ENCODE measurements at places on chromosomes 7 and 10. TPM values are rescaled to one million over a fixed set of nuclear protein-coding genes. Genes with fewer than 3 reads are reported as not detected.
A peak's percentile ranks its signal among the peaks of the same experiment; 100 is the strongest.

DNA sequence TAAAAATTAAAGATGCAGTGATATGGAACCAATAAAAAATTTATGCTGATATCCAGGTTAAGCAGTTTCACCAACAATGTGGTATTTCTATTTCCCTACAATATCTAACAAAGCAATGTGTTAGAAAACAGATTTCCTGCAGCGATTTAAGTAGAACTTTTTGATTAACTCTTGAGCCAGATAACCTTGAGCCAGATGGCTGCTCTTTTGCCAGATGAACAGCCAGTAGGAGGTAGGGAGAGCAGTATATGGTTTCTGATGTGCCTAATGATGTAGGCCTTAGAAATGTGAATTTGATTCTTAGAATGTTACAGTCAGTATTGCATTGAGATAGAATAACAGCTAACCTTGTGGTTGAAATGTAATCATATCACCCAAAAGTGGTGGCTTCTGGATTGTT lies 31.1 kb downstream of the STAMBPL1 start:
- DNase-seq: no peak

DNA sequence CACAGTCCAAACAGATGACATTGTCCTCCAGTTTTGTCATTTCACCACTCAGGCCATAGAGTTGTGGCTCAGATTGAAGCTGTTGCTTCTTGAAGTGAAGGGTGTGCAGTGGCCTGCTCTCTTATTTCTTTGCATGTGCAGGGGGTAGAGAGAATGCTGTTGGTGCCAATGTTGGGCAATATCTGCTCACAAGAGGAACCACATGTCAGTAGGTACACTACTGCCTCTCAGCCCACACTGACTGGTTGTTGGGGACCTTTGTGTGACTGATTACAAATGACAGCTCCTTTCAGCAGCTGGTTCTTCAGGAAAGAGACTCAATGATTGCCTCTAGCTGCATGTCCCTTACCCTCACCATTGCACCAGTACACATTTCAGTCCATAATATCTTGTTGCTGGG lies 21.9 kb upstream of the SFTPA1 start:
- no peak for DNase-seq

Gene CTAGE8
- polyA plus RNA-seq: 0.03 TPM

Gene OR13A1
- polyA plus RNA-seq: not detected

GRCh38 chr7:150450491-150451001 lies at the start of gene GIMAP8:
GIMAP8 (plus strand) TSS chr7:150450630; CDS start chr7:150466699, 16,069 bp downstream.
- peak; percentile 81 for DNase-seq

Gene AGBL3
- polyA plus RNA-seq: 0.97 TPM

GRCh38 chr7:29008590-29008989 lies 50.5 kb upstream of the TRIL start:
- no peak for DNase-seq
